ENCODE measurements at places on chromosomes 7 and 10.

DNA sequence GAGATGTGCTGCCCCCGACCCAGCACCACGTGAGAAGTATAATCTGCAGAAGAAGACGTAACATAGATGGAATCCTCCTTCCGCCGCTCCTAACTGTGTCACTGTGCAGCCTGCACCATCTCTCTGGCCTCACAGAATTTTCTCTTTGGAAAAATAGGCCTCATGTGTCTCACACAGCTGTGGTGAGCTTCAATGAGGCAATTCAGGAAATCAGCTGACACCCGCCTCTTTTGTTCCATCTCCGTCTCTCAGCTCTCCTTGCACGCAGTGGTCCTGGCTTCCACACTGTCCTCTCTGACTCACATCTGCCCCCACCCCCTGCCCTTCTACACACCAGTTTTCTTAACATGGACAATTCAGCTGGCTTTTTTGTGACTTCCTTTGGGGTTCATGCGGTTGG is 7.2 kb downstream of the C10orf90 start:
- DNase-seq, result no peak

DNA sequence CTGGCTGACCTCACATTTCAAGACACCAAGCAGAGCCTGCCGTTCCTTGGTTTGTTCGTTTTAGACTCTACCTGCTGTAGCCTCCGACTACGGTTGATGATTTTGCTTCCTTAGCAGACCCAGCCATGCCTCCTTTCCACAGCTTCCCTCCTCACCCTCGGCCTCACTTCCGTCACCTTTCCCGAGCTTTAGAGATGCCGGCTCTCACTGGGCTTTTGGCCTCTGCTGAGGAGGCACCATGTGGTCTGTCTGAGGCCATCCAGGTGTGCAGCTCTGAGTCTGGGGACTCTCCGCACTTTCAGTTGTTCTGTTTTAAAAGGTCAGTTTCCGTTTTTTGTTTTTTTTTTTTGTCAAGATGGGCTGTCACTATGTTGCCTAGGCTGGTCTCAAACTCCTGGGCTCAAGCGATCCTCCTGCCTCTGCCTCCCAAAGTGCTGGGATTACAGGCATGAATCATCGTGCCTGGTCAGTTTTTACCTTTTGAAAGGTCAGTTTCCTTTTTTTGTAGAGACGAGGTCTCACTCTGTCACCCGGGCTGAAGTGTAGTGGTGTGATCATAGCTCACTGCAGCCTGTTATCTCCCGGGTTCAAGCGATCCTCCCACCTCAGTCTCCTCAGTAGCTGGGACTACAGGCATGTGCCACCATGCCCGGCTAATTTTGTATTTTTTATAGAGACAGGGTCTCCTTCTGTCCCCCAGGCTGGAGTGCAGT is 11.7 kb downstream of the ORAI2 start:
- no peak for DNase-seq

- no peak for DNase-seq
Measured at GRCh38 chr7:147245274-147245673, 1128.7 kb downstream of the CNTNAP2 start.

- DNase-seq, result no peak
Measured at GRCh38 chr10:129192344-129193128, 274.5 kb upstream of the MGMT start.

DNA sequence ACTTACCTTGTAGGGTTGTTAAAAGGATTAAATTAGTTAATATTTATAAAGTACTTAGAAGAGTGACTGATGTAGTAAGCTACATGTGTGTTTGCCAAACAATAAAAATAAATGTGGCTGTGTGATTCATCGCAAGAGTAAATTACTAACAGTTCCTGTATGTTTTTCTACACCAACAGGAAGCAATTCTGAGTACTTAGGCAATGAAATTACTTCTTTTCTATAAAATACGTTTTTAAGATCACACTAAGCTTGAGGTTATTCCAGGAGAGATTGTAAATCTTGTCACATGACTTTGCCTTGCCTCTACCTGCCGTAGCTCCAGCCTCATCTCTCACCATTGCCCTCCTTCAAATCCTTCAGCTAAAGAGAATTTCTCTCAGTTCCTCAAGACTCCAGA is 18.1 kb upstream of the GSTK1 start:
- no peak for DNase-seq

- DNase-seq, result no peak
Measured at GRCh38 chr7:19442016-19442785, 266.6 kb downstream of the POLR1F start.

GRCh38 chr7:51234139-51234538 is 82.5 kb downstream of the COBL start:
- no peak for DNase-seq

DNA sequence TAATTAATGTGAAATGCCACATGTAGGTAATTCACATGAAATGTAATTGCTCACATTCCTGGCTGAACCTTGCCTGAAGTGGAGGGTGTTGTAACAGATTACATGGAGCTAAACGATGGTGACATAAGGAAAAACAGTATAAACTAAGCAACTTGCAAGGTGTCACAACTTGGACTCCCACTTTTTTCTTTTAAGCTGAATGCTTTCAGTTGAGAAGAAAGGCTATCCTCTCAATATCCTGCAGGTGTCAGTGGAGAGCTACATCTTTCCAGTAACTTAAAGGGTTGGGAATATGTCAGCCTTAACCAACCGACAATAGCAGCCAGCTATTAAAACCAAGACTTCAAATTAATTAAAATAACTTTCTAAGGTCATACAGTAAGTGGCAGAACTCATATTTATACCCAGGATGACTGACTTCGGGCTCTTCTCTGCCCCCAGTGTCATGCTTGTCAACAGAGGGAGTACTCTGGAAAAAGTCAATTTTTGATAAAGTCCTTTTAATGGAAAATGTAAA is 33.7 kb downstream of the NRBF2 start:
- no peak for DNase-seq

GRCh38 chr10:104336821-104337467 is 1.3 kb downstream of the ITPRIP start:
- peak; percentile 17 for DNase-seq

DNA sequence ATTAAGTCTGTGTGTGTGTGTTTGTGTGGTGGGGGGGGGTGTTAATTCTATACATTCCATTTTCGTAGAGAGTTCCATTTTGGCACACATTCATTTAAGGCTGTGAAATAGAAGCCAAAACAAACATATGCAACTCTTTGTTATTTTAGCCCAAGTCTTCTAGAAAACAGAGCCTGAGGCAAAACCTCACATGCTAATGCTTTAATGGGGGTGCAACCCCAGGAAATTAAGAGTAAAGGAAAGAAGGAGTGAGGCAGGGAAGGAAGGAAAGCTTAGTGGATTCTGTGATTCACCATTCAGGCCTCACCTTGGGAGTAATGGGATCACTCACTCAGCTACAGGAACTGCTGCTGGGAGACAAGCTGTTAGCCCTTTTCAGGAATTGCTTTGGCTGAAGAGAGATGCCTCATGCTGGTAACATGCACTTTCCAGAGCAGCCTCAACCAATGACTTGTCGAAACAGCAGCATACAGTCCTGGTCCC is 73.0 kb upstream of the CTTNBP2 start:
- DNase-seq, result no peak

DNA sequence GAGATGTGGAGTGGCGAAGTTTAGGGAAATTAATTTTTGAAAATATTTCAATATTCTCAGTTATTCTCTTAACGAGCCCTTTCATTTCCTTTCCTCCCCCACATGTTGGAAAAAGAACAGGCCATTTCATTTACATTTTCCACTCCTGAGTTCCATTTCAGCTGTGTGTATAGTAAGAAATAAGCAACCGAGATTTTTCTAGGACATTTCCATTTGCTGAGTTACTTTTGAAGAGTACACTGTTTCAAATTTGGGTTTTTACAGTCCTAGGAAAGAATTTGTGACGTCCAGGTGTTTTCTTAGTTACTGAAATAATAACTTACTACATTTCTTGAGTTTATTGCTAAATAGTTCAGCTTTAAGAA is 1.2 kb downstream of the SEPTIN7 start:
- DNase-seq, result no peak

GRCh38 chr10:112532956-112533355 is 85.9 kb downstream of the VTI1A start:
- no peak for DNase-seq

- DNase-seq, result no peak
Measured at GRCh38 chr7:22639396-22639795, 87.6 kb upstream of the IL6 start.

DNA sequence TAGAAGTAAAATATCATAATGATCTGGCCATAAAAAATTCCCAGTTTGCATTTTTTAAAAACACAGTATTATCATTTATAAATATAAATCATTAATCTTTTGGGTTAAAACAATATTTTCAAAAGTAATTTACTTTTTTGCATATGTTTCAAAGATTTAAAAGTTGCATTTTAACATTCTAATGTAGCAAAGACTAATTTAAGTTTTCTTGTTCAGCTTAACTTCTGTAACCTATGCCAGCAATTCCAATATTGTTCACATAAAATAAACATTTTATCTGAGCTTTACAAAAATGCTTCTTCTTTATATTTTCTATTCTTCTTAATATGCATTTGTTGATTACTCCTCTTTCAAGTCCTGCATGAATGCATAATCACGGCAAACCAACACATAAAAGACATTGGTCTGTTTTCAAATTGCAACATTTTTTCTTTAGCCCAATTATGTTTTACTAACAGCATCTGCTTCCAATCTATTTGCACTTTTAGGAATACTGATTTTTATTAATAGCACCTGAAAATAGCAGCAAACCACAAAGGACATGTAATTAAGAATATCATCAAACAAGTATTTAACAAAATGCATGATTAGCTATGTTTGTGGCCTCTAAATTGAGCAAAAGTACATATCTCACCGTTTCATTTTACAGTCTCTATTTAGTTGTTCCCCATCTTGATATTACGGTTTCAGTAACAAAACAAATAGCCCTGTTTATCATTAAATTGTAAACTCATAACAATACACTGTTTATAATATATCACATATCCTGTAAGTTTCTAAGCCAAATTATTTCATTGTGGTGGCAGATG is 286.9 kb upstream of the NFE2L3 start:
- no peak for DNase-seq

GRCh38 chr7:39647816-39648215 is 24.4 kb downstream of the RALA start:
- no peak for DNase-seq

- no peak for DNase-seq
Measured at GRCh38 chr7:117669818-117670217, 190.0 kb downstream of the CFTR start.

DNA sequence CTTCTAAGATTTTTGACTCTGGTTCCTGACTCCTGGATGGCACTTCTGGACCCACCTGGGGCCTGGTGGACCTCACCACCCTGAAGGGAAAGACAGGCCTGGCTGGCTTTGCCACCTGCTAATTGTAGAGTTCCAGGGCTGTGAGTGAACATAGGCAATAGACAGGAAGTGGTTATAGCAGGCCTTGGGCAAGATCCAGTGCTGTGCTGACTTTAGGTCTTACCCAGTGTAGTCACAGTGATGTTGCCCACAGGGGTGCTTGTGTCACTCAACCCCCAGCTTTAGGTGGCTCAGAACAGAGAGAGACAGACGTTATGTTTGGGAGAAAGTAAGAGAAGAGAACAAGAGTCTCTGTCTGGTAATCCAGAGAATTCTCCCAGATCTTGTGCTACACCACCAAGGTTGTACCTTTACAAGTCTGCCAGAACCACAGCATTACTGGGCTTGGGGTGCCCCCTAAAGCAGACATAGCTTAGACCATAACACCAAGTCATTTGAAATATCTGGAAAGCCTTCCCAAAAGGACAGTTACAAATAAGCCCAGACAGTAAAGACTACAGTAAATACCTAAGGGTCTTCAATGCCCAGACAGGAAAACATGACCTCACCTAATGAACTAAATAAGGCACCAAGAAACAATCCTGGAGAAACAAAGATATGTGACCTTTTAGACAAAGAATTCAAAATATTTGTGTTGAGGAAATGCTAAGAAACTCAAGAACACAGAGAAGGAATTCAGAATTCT is 303.4 kb downstream of the PCLO start:
- DNase-seq, result no peak

- DNase-seq, result no peak
Measured at GRCh38 chr7:73852500-73852899, 8.5 kb upstream of the TMEM270 start.

GRCh38 chr7:116525298-116525912 is 569 bp downstream of the CAV1 start:
- DNase-seq, result peak; percentile 26

DNA sequence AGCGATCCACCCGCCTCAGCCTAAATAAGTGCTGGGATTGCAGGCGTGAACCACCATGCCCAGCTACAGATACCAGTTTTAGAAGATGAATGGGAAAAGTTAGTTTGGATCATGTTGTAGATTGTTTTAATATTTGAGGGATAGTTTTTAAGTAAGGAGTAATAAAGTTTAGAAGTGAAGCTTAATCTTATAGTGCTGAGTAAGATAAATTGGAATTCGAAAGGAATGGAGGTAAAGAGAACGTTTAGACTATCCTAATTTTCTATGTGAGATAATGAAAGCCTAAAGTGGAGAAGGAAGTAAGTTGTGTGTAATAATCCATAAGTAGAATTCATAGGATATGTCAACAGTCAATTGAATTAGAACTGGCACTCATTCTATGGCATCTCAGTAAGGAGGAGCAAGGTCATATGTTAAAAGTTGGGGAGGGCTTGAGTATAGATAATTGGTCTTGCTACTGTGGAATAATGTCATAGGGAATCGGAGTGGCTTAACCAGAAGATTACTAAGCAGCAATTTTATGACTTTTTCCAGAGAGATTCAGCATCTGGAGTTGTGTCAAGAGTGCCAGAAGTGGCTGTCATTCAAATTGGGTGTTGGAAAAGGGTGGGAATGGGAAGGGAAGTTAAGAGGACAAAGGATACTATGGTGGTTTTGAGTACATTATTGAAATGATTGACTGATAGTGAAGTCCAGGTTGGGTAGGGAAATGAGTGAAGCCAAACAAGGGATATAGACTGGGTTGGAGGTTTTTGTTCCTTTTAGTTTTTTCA is 12.1 kb downstream of the TAX1BP1 start:
- no peak for DNase-seq

- DNase-seq, result no peak
Measured at GRCh38 chr10:112756235-112756527, 193.9 kb upstream of the TCF7L2 start.

DNA sequence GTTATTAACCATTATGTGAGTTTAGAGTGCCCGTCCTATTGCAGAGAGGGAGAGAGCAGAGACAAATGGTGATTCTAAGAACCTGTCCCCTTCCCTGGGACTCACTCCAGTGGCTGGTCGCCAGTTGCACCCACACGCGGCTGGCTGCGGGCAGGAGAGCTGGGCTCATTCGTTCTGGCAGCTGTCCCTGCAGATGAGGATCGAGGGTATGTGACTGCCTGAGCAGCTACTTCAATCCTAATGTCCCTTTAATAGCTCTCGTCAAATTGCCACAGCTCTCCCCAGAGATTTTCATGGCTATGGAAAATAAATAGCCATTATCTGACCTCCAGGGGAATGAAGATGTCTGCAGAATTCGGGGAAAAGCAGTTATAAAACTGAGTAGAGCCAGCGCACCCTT is 41.6 kb downstream of the RBM28 start:
- DNase-seq, result no peak

- DNase-seq, result no peak
Measured at GRCh38 chr10:29067161-29067560, 221.7 kb upstream of the LYZL1 start.

DNA sequence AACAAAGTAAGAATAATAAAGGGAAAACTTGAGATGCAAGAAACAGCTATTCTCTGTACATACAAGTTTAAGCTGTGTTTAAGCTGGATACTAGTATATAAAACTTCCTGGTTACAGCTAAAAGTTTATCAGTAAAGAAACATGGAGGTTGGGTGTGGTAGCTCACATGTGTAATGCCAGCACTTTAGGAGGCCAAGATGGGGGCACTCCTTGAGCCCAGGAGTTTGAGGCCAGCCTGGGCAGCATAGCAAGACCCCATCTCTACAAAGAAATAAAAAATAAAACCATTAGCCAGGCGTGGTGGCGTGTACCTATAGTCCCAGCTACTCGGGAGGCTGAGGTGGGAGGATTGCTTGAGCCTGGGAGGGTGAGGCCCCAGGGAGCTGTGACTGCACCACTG is 3.2 kb downstream of the RSU1 start:
- DNase-seq, result no peak
